ENCODE measurements at places on chromosomes 6 and 20.

GRCh38 chr6:55917751-55918415 lies 42.5 kb upstream of the BMP5 start:
- DNase-seq: no peak

DNA sequence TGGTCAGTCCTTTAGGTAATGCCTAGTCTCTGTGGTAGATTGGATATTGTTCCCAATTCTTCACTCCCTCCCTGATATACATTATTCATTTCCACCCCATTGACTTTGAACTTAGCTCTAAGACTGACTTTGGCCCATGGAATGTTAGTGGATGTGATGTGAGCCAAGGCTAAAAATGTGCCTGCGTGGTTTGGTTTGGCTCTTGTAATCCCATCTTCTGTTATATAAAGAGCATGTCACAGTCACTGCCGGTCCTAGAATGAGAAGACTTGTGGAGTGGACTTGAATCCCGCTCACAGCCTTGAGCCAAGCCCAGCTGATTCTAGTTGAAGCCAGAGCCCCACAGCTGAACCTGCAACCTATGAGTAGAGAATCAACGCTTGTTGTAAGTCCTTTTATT lies 23.6 kb upstream of the DNAAF9 start:
- DNase-seq: no peak

- DNase-seq: no peak
These were observed 71.1 kb downstream of the ZDHHC14 start for GRCh38 chr6:157452096-157452495.

DNA sequence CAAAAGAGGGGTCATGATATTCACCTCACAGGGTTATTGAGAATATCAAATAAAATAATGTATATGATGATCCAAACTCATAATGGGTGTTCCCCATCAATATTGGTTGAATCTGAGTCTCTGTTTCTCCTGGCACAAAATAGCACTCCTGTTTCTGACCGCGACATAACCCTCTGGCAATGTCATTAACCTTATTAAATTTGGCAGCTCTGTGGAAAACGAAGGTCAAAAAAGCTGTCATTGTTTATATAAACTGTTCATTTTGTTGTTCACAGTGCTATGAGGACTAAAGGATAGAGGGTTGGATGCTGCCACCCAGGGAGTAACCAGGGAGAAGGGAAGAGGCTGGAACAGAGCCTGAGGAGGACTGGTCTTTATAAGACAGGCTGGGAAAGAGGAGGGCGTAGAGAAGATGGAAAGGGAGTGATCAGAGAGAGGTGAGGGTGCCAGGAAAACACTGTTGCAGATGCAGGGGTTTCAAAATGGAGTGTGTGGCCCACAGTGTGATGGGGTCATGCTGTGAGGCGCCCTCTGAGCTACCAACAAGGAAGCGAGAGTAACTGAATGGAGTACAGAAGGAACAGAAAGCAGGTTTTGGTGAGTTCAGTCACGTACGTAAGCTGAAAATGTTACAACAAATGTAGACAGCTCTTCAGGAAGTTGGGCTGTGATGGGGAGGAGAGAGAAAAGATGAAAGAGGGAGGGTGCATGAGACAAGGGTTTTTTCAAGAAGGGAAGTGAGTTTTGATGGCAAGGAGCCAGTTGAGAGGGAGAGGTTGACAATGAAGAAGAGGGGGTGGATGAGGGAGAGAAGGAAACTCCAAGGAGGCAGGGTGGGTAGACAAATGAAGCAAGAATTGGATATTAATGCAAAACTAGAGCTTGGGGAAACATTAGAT lies 251.6 kb upstream of the TAB2 start:
- no peak for DNase-seq

- no peak for DNase-seq
These were observed 16.6 kb upstream of the EZR start for GRCh38 chr6:158835616-158836221.

- no peak for DNase-seq
These were observed 81.4 kb downstream of the SERAC1 start for GRCh38 chr6:158086504-158087223.

- DNase-seq: no peak
These were observed 245.2 kb downstream of the ADGRB3 start for GRCh38 chr6:68880050-68880813.

DNA sequence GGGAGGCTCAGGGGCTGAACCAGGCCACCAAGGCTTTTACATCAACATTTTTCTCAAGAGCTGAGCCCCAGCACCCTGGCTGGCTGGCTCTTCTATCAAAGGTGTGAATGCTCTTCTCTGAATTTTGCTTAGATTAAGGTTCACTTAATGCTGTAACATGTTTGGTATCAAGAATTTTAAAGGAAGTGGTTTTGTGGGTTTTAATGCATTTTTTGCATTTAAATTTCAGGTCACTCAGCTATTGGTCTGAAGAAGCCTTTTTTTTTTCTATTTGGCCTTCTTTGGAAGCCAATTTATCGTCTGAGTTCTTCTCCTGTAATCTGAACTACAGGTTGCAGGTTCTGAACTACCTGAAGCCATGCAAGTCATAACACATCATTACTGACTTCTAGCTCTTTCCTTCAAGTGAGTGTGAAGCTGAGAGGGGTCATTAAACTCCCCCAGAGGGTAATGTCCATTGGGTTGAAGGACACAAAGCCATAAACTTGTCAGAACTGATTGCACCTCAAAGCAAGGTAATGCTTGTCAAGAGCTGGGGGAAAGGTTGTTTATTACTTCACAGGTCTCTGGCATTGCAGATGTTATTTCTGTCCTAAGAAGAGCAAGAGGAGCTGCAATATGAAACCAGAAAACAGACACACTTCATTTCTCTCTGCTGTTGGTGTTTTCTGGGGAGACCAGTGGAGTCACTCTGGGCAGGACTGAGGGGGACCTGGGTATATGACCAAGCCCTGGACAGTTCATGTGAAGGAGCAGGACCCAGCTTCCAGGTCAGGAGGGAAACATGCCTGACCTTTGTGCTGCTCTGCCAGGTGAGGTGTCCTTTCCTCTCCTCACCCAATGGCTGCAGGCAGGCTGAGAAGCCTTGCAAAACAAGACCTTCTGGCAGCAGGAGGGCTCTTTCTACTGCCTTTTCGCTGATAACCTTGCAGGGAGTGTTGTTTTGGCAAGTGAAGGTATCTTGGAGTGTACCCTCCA lies 26.1 kb upstream of the NEDD9 start:
- peak; percentile 16 for DNase-seq

GRCh38 chr6:138544501-138544900 lies 45.2 kb upstream of the NHSL1 start:
- no peak for DNase-seq

- DNase-seq: no peak
These were observed 16.7 kb downstream of the HMGN4 start for GRCh38 chr6:26554697-26555504.

GRCh38 chr6:10081957-10082356 lies 332.9 kb downstream of the TFAP2A start:
- DNase-seq: no peak

DNA sequence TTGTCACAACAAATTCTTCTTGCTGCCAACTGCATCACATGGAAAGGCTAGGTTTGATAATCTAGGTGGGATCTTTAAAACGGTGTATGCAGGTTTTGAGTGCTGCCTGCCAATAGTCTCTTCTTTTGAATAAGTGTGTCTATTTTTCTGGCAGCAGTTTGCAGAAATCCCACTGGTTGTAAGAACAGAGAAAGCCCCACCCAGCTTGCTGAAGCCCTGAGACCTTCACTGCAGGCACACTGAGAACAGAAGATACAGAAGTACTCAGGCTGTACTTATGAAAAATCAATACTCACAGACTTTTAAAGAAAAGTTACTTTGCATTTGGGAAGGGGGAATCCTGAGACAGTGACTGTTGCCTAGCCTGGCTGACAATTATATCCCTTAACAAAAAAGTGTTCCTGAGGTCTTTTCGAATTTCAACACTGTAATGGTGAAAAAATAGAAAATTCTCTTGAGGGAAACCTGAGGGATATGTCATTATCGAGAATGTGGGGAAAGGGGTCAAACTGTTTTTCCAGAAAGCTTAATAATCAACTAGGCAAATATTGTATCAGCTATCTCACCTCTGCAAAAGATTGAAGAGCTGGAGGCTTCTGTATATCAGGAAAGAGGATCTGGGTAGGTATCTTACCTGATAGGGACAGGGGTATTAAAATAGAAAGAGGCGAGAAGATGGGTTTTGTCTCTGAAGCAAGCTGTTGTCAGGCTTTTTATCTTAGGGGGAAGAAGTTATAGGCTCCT lies 199.9 kb downstream of the LRFN2 start:
- DNase-seq: no peak

GRCh38 chr20:36248836-36249235 lies 12.6 kb downstream of the AAR2 start:
- no peak for DNase-seq

- DNase-seq: no peak
These were observed 20.0 kb upstream of the WFDC2 start for GRCh38 chr20:45449528-45449927.

DNA sequence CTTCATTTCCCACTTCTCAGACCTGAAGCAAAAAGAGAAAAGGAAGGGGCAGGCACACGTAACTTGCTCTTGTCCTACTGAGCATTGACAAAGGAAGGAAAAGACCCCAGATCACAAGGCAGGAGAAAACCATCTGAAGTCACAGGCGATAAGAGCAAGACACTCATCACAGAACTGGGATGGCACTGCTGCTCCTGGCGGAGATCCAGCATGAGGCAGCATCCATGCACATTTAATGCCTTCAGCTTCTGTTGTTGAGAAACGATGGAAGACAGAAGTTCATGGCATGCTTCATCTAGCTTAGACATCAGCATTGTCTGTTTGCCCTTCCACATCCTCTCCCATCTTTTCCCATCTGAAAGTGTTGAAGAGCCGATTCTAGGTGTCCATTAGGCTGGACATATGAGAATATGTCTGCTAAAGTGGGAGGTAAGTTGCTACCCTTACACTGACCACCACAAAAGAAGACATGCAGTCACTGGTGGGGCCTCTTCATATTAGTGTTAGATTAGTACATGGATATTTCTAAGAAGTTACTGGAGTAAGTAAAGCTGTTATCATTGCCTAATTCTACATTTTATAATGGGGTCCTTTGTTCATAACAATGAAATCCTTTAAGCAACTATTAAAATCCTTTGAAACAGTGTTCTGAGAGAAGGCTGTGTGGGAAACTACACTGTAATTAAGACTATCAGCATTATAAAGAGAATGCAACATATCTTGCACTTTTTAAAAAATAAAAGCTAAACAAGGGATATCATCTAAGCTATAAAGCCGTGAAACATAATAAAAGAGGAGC lies 618.5 kb downstream of the C6orf118 start:
- DNase-seq: no peak

GRCh38 chr6:82217018-82217586 lies 30.4 kb downstream of the IBTK start:
- DNase-seq: no peak

DNA sequence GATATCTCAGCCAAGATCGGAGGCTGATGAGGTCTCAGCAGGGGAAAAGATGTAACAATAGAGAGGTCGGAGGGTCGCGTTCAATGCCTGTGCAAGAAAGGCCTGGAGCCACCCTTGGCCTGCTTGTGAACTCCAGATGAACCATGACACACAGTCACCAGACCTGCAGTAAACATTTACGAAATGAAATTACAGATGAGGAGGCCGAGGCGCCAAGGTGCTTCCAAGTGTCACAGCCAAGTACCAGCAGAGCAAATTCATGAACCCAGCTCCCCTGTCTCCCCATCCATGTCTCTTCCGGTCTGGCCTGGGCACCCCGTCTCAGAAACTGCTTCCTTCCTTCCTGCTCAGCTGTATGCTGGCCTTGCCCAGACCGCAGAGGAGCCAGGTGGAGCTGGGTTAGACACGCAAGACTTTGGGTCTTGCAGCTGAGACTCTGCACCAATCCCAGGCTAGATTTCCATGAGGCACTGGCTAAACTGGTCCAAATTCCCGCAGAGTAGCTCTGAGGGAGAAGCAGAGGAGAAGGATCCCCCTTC lies 48.1 kb downstream of the CHMP4B start:
- no peak for DNase-seq

- no peak for DNase-seq
These were observed 47.9 kb upstream of the SLC22A16 start for GRCh38 chr6:110524305-110524704.

Measured in stimulated activated CD4-positive, alpha-beta T cell treated with anti-CD3 and anti-CD28 coated beads, Interleukin-15, amount 100 ng/mL, for 1 hour (primary cell).